ENCODE measurements at places on chromosomes 3 and 15.

DNA sequence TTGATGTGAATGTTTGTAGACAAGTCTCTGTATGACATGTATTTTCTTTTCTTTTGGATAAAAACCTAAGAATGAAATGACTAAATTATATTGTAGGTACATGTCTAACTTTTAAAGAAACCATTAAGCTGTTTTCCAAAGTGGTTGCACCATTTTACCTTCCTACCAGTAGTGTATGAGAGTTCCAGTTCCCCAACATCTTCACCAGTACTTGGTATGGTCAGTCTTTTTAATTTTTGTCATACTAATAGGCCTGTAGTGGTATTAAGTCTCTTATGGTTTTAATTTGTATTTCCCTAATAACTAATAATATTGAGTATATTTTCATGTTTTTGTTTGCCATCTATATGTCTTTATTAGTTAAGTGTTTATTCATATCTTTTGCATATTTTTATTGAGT is 244.0 kb upstream of the LRRFIP2 start:
- no peak for DNase-seq

- no peak for DNase-seq
These were observed 102.5 kb upstream of the SOX2 start for GRCh38 chr3:181609030-181609767.

GRCh38 chr3:171116824-171117395 is 90.4 kb upstream of the SLC2A2 start:
- no peak for DNase-seq

GRCh38 chr3:32958509-32958908 is 7.1 kb downstream of the CCR4 start:
- DNase-seq, result no peak

GRCh38 chr3:5190147-5190791 is 2.8 kb downstream of the EDEM1 start:
- no peak for DNase-seq
